ENCODE measurements at places on chromosomes 2 and 18.

DNA sequence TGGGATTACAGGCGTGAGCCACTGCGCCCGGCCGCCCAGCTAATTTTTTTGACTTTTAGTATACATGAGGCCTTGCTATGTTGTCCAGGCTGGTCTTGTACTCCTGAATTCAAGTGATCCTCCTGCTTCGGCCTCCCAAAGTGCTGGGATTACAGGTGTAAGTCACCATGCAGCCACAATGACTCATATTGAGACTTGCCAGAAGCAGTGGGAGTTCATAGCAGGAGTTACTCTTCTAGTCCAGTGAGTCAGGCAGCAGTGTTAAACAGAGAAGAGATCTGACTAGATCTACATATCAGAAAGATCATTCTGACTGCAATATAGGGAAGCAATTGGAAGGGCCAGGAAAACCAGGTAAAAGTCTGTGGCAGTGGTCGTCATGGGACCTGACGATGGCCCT lies 1.5 kb upstream of the FLACC1 start:
- no peak for DNase-seq

DNA sequence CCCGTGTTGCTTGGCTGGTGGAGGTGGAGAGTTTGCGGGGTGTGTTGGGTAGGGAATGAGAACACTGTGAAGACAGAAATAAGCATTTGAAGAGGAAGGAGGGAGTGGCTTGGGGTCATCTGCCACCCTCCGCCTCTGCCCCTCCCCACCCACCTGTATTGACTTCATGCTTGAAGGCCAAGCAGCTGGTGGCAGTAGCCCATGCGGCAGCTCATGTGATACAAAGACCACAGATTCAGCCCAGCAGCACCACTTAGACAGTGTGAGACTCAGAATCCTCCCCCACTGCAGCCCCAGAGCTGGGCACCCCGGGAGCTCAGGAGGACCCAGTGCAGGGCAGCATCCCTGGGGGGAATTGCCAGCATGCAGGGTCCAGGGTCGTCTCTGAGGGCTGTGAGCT lies 15.4 kb downstream of the NPPC start:
- no peak for DNase-seq

GRCh38 chr2:44952806-44953498 lies 11.4 kb downstream of the SIX3 start:
- peak; percentile 41 for DNase-seq

DNA sequence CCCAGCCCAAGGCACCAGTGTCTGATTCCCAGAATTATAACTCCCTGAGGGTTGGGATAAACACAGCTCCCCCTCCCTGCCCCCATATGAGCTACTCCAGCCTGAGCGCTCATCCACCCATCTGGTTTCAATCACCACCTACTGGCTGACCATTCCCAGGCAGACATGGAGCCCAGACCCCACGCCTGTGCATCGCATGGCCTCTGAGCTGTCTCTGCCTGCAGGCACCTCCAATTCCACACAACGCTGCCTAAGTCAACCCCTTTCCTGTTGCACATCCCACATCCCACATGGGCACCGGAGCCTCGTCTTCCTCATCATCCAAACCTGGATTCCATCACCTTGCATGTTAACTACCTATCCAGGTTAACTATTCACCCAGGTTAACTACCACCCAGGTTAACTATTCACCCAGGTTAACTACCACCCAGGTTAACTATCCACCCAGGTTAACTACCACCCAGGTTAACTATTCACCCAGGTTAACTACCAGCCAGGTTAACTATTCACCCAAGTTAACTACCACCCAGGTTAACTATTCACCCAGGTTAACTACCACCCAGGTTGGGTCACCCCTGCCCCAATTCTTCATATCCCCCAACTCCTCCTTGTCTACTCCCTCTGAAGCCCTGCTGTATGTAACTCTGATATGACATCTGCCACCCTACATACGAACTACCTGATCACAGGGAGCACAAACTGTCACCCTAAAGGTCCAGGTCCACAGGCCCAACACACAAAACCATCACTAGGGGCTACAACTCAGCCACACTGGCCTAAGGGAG lies 47.8 kb downstream of the TEX51 start:
- peak; percentile 74 for DNase-seq

DNA sequence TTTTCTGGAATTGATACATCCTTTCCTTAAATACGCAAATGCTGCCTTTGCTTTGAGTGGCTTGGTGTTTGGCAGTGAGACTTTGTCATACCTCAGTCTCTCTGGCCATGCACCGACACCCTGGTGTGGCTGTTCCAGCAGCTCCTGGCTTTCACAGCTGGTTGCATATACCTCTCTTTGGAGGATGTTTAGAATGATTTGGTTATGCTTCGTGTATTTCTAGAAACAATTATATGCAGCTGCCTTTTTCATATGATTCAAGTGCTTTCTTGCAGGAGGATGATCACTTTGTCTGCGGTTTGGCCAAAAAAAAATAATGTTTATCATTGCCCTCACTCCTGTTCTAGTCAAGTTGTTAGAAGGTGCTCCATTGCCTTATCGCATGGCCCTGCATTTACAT lies 95.0 kb upstream of the EML6 start:
- DNase-seq, result no peak

GRCh38 chr18:21389903-21390302 lies 147.9 kb downstream of the GREB1L start:
- no peak for DNase-seq

GRCh38 chr2:231199219-231199618 lies 788 bp downstream of the ARMC9 start:
- DNase-seq, result peak; percentile 80

- no peak for DNase-seq
These were observed 85.0 kb downstream of the IKZF2 start for GRCh38 chr2:213066443-213066743.

DNA sequence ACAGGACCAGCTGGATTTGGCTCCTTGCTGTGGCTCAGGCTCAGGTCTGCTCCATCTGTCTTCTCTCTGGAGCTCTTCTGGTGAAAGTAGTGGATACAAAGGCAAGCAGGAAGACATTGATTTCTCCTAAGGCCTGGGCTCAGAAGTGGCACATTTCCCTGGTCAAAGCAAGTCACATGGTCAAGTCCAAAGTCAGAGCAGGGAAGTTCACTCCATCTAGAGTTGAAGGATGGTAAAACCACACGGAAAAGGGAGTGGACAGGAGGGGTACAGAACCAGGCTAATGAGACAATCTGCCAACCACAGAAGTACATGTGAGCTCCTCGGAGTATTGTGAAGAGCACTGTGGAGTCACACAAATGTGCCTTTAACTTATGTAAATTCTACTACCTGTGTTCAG lies 66.1 kb downstream of the MARCO start:
- DNase-seq, result peak; percentile 65

GRCh38 chr2:66202586-66202985 lies 232.3 kb upstream of the MEIS1 start:
- no peak for DNase-seq

- DNase-seq, result peak; percentile 36
These were observed 908 bp downstream of the ERLEC1 start for GRCh38 chr2:53787614-53788289.

GRCh38 chr2:183868707-183869106 lies 729.6 kb upstream of the ZNF804A start:
- DNase-seq, result no peak

- DNase-seq, result no peak
These were observed 143.3 kb upstream of the MGAT5 start for GRCh38 chr2:134110532-134110931.

DNA sequence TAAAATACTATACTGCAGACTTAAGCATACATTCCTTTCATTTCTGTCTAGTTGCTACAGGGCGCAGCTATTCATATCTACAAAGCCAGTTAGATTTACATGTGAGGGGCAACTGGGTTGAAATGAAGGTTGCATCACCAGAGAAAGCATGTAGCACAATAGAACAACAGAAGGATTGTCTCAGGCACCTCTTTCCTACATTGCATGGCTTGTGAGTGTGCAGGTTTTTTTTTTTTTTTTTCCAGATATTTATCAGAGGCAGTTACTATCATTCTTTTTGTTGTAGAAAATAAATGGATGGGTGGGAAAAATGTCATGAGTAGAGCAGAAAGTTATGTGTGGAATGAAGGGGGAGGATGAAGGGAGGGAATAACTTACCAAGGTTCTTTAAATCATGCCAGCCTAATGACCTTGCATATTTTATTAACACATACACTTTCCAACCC lies 86.8 kb downstream of the ERBB4 start:
- no peak for DNase-seq

- no peak for DNase-seq
These were observed 87.7 kb upstream of the TGFA start for GRCh38 chr2:70641263-70641784.

GRCh38 chr2:162928356-162928755 lies 89.8 kb upstream of the KCNH7 start:
- DNase-seq, result no peak

GRCh38 chr2:69509011-69509749 lies 71.9 kb upstream of the NFU1 start:
- DNase-seq, result no peak

GRCh38 chr2:79892123-79892522 lies 379.3 kb downstream of the CTNNA2 start:
- no peak for DNase-seq
